Breast epithelium (tissue), 4 donors: ENCODE measurements at places on chromosomes 2 and 18. TPM values are rescaled to one million over a fixed set of nuclear protein-coding genes. Genes with fewer than 3 reads are reported as not detected.

Gene KLHL30
- 0.15 TPM for total RNA-seq

GRCh38 chr2:44155666-44156446 is 12.8 kb upstream of the PPM1B start:
- H3K4me3 ChIP-seq, result no peak overlapping the region
- DNase-seq, result no peak
- no peaks in the 10 kb centered on the region for H3K36me3 ChIP-seq
- no peaks in the 10 kb centered on the region for H3K4me1 ChIP-seq

- H3K4me3 ChIP-seq, result no peak overlapping the region
- no peak overlapping the region for H3K27ac ChIP-seq
- no peaks in the 10 kb centered on the region for H3K4me1 ChIP-seq
- H3K27me3 ChIP-seq, result no peaks in the 10 kb centered on the region
These were observed 44.7 kb downstream of the CMPK2 start for GRCh38 chr2:6820903-6821584.

DNA sequence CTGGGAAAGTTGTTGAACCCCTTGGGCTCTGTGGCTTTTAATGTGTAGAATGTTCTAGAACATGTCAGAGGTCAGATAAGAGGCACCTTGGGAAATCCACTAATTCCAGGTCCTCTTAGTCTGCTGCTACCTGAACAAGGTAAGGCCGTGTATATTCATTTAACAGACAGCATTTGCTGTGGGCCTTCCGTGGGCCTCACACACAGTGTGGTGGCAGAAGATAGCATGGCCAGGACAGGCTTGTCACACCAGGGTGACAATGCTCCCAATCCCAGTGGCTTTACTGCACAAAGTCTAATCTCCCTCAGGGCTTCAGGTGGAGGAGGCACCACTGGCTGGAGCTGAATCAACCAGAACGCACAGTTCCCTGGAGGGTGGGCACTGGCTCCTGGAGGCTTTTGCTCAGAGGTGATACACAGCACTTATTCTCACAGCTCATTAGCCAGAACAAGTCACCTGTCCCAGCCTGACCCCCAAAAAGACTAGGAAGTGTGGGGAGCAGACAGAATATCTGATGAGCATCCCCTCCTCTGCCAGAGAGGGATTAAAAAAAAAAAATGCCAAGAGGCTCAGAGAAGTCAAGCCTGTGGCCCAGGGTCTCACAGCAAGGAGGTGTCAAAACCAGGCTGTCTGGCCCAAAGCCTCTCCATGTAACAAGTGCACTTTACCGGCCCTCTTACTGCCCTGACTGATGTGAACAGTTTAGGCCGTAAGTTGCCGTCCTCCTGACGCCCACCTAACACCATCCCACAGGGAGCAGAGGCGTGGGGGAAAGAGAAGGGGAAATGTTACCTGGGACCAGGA is 216.9 kb upstream of the RAB6C start:
- no peak overlapping the region for H3K4me3 ChIP-seq
- H3K4me1 ChIP-seq, result no peaks in the 10 kb centered on the region
- no peaks in the 10 kb centered on the region for H3K27me3 ChIP-seq
- no peak for DNase-seq
- no peaks in the 10 kb centered on the region for H3K36me3 ChIP-seq
